ENCODE measurements at places on chromosomes 5 and 9.

DNA sequence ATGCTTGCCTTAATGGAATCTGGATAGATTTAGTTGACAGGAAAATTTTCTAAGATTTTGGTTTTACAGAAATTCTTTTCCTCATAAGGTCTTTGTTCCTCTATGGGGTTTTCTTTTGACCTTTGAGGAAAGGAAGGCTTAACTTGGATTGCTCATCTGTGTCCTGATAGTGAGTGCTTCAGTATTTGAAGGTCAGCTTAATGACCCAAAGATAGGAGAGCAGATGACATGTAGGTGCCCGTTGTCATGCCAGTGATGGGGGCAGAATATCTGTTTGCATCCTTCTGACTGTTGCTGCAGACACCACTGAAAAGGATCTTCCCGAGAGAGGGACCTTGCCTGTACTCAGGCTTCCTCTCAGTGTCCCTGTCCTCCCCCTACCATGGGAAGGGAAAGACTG, 30.9 kb downstream of the MEGF10 start:
- DNase-seq, result no peak

DNA sequence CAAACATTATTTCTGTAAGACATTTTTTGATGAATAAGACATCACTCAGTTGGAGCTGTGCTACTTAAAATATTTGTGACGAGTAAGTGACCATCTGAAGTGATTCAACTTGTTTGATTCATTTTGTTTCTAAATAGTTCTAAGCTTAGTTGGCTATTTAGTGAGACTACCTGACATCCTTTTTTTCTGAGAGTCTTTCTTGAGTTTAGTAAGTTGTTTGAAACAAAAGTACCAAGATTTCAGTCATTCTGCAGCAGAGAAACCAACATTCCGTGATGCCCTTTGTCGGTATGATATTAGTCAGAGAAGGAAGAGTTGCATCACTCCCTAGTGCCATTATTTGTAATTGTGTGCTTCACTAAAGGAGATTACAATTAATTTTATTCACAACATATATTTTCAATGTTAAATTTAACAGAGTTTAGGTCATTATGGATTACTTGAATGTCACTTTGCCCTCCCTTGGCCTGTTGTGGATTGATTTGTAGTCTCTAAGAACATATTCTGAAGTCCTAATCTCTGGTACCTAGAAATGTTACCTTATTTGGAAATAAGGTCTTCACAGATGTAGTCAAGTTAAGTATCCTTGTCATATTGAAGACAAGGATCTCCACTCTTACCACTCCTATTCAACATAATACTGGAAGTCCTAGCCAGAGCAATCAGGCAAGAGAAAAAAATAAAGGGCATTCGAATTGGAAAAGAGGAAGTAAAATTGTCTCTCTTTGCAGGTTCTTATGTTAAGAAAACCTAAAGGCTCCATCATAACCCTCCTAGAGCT, 212.2 kb downstream of the PCSK1 start:
- DNase-seq, result no peak

GRCh38 chr5:2263763-2264162, 381.0 kb upstream of the IRX4 start:
- DNase-seq, result no peak

DNA sequence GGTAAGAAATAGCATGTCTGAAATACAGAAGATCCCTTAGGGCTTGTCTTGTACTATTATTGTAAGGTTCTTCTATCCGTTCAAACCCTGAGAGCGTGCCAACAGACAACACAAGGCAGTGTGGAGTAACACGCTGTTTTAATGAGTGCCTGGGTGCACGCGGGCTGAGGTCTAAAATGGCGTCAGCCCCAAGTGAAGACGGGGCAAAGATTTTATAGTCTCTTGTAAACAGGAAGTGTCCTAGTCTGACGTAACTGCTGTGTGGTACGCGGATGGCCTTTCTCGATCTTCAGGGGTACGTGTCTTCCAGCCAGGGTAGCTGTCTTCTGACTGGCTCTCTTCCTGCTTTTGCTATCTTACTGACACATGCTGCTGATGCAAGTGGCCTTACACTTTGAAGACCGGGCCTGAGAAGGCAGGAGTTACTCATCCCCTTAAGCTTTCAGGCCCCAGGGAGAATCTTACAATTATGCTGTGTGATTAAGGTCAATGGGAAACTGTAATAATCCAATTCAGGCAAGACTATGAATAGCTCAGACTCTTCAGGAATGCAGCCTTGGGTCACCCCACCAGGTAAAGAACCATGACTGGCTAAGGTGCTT, 1812.0 kb upstream of the CDH9 start:
- DNase-seq, result no peak

- no peak for DNase-seq
Observed at GRCh38 chr9:132125944-132126679, 35.7 kb upstream of the NTNG2 start.

GRCh38 chr9:96107436-96107835, 194.5 kb downstream of the HSD17B3 start:
- no peak for DNase-seq

DNA sequence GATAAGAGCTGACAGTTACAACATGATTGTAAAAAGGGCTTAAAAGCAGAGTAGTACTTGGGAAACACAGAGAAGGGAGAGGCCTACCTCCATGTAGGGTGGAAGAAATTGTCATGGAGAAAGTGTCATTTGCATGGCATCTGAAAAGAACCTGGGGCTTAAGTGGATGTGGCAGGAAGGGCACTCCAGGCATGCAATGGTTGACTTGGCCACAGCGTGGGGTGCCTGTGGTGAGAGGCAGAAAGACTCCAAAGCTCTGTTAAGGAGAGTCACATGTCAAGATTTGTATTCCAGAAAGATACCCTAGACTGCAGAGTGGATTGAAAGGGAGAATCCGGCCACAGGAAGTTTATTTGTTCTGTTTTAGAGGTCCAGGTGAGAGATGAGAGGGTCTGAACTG, 2.4 kb downstream of the POLR3G start:
- no peak for DNase-seq

- DNase-seq, result no peak
Observed at GRCh38 chr9:4838189-4838546, 45.4 kb downstream of the RCL1 start.

- DNase-seq, result no peak
Observed at GRCh38 chr5:6632324-6632887, 438 bp downstream of the NSUN2 start.

DNA sequence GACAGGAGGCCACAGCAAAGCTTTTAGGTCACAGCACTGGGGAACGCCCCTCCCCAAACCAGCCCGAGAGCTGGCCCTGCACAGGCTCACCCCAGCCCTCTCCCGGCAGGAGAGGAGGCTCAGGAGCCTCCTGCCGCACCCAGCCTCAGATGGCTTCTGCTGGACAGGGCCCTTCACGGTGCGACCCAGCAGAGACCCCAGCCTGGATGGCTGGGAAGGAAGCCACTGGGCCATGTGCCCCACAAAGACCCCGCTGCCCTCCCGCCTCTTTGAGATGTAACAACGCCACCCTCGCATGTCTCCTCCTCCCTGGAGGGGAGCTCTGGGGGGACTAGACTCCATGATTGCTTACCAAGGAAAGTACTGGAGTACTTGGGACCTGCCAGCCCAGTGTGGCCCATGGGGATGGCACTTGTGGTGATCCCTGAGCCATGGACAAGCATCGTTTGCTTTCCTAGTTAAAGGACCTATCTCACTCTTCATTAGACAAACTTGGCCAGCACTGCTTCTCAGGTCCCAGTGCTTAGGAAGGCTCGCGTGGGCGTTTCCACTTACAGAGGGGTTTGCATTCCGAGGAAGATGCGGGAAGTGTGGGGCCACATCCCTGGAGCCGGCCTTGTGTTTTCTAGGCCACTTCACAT, 9.0 kb downstream of the MYMK start:
- DNase-seq, result no peak

DNA sequence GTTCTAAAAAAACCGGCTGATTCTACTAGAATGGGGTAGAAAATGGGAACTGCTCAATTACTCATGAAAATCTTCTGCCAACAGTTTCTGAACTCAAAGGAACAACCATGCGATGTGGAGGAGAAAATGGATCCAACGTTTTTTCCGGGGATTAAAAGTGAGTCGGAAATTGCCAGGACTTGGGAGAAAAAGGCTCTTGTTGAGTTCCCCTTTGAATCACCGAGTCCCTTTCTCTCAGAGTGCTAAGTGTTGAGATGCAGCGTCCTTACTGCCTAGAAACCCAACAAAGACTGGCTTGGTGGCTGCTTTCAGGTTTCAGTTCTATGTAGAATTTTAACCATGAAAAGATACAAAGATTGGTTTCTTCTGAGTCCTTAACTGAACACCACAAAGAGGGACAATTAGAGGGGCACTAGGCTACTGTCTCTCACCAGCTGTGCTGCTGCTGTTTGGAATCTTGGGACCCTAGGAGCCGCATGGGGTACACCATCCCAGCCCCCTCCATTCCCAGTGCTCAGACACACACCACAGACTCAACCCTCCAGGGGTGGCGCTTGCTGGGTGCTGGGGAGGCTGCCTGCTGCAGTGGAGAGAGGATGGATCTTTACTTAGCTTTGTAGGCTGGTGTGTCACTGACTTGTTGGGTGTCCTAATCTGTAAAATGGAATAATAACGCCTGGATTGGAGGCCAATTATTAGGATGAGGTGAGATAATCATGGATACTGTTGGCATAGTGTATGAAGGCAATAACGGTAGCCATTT, 21.5 kb upstream of the NEUROG1 start:
- no peak for DNase-seq

GRCh38 chr9:89477811-89478630, 19.9 kb downstream of the SEMA4D start:
- peak; percentile 66 for DNase-seq

GRCh38 chr5:149728303-149728702, 1.8 kb upstream of the PPARGC1B start:
- no peak for DNase-seq

DNA sequence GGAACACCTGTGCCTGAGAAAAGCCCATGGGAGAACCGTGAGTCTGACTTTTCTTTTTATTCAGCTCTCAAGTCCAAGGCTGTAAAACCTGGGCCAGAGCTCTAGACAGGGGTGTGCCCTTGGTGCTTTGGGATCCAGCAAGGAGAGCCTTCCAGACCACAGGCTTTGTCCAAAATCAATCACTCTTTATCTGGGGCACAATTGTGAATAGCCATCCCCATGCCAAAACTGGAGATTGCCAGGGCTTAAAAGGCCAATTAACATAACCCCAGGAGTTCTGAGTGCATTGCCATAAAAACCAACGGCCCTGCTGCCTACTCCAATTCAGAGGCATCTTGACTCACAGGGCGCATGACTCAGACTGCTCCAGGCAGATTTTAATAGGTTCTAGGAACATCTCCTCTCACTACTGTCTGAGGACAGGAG, 391.8 kb downstream of the ARHGEF28 start:
- DNase-seq, result no peak

DNA sequence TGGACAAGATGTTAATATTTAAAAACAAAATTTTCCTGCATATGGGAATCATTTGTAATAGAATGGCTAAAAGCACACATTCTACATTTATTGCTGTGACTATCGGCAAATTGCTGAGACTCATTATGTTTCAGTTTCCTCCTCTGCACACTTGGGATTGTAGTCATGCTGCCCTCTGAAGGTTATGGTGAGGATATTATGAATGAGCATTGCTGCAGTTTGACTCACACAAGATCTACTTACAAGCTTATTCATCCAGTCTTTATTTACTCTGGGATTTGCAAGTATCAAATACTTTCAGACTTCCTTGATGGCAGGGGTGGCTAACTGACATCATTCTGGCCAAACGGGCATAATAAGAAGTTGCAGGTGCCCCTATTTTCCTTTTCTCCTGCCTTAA, 9.5 kb upstream of the NFIL3 start:
- DNase-seq, result no peak

Data from pulmonary artery endothelial cell (primary cell).